Stimulated activated CD4-positive, alpha-beta T cell treated with anti-CD3 and anti-CD28 coated beads, TNF-alpha, amount 100 ng/mL, for 1 hour (primary cell): ENCODE measurements at places on chromosomes 13 and 19.

DNA sequence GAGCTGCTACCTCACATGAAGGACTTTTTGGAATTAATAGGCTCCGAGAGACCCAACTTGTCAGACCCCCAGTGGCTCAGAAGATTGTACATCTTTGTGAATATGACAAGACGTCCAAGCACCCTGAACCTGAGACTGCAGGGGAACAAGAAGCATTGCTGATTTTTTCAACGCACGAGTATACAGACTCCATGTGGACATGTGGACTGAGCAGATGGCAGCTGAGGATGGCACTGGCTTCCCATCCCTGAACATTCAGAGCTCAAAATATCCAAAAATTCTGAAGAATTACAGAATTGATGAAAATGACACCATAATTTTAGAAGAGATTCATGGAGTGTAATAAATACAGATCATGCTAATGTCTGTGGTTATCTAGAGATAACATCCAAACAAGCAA is 254.1 kb downstream of the MZT1 start:
- DNase-seq, result no peak

- DNase-seq, result no peak
Observed at GRCh38 chr13:58574791-58575190, 943.2 kb downstream of the PCDH17 start.

DNA sequence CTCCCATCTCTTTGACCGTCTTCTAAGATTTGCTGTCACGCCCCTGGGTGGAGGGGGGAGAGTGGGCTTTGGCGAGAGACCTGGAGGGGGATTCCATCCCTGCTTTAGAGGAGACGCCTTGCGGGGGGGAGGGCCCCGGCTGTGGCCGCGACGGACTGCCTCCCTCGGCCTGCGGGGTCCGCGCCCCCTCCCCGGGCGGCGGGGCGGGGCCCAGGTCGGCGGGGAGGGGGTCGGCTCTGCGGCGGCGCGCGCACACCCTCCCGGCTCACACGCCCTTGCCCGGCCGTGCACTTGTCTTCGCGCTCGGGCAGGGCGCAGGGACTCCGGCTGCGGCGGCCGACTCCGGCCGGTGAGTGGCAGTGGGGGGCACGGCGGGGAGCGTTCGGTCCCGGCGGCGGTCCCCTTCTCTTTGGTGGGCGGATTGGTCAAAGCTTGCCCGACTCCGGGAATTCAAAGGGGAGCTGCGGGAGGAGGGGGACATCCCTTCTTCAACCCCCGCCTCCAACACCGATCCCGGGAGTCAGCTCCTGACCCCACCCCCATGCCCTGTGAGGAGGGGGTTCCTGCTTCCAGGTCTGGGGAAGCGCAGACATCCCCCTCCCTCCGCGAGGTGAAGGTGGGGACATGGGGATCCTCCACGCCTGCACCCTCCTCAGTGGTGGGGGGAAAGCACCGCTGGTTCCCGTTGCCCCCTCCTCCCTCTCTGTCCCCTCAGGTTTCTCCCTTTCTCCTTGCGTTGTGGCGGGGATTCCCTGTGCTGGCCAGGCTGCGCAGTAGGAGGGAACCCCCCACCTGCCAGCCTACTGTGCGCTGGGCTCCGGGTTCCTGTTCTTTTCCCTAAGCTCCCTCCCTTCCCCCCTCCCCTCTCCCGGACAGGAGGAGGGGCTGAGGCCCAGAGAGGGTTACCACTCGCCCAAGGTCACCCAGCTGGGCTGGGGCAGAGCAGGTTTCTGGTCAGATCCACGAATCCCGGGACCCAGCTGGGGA is 14.6 kb upstream of the KCNN1 start:
- DNase-seq, result no peak

DNA sequence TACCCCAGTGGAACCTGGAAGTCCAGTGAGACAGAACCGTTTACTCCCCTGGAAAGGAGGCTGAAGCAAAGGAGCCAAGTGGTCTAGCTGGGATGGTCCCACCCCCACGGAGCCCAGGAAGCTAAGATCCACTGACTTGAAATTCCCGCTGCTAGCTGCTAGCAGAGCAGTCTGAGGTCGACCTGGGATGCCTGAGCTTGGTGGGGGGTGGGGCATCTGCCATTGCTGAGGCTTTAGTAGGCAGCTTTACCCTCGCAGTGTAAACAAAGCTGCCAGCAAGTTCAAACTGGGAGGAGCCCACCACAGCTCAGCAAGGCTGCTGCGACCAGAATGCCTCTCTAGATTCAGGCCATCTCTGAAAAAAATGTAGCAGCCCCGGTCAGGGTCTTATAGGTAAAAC is 437.0 kb downstream of the SUCLA2 start:
- DNase-seq, result no peak

GRCh38 chr19:1725100-1726064 is 27.9 kb upstream of the ONECUT3 start:
- peak; percentile 22 for DNase-seq

DNA sequence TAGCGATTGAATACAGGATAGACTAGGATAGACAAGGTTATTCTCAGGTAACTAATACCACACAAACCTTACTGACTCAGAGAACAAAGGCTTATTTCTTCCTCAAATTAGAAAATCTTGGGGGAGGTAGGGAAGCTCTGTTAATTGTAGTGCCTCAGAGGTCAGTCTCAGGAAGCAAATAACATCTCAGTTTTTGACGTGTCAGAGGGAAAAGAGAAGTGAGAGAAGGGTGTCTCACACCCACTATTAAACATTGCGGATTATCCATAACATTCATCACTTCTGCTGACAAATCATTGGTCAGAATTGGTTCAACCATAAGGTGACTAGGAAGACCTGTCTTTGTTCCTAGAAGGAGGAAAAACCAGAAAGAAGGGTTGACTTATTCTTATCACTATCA is 579.4 kb upstream of the MIR17HG start:
- no peak for DNase-seq
